Activated CD4-positive, CD25-positive, alpha-beta regulatory T cell treated with anti-CD3 and anti-CD28 coated beads, Interleukin-2, amount 50 U/mL, for 16 hours (primary cell): ENCODE measurements at places on chromosomes 6 and 20.
A peak's percentile ranks its signal among the peaks of the same experiment; 100 is the strongest.

DNA sequence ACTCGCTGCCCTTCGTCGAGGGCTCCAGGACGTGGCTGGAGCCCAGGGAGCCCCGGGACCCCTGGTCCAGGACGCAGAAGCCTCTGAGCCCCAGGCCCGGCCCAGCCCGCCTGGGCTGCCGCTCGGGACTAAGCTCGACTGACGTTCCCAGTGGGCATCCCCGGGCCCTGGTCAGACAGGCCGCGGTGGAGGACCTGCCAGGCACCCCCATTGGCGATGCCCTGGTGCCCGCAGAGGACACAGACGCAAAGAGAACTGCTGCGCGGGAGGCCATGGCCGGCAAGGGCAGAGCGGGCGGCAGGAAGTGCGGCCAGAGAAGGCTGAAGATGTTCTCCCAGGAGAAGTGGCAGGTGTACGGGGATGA, 28.9 kb downstream of the ZNF831 start:
- no peak for DNase-seq

GRCh38 chr6:89566930-89567629, 71.5 kb downstream of the LYRM2 start:
- no peak for DNase-seq

- no peak for DNase-seq
These were observed 41.7 kb downstream of the CD2AP start for GRCh38 chr6:47519279-47519678.

DNA sequence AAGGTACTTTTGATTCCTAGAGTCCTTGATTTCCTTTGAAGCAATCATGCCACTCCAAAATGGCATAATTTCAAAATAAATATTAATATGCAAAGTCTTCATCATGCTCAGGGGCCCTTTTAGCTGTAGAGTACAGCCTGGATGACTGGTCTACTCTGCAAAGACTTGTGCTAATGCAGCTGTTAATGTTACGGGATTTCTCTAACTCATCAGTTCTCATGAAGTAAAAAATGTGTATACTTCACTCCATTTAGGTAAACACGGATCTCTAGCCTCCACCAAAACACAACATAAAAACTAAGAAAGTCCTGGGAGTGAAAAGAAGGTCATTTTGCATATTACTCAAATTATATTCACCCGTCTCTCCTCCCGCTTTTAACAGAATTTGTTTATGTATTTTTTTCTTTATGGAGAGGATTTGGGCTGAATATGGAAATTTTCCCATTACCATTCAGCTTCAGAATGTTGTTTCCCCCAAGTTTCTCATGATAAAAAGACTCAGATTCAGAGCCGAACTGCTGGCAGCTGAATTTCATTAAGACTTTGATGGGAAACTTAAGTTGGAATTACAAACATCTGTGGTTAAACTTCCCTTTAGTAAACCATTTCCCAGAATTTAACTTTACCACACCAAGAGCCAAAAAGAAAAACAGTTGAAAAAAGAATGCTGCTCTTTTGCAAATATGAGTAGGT, 8.7 kb downstream of the LAMA4 start:
- no peak for DNase-seq

- DNase-seq: no peak
These were observed 59.2 kb downstream of the PTPRA start for GRCh38 chr20:2932498-2932897.

- DNase-seq: peak; percentile 44
These were observed 657 bp downstream of the ZHX3 start for GRCh38 chr20:41316602-41317545.

GRCh38 chr6:83378621-83379388, 52.0 kb downstream of the ME1 start:
- no peak for DNase-seq

DNA sequence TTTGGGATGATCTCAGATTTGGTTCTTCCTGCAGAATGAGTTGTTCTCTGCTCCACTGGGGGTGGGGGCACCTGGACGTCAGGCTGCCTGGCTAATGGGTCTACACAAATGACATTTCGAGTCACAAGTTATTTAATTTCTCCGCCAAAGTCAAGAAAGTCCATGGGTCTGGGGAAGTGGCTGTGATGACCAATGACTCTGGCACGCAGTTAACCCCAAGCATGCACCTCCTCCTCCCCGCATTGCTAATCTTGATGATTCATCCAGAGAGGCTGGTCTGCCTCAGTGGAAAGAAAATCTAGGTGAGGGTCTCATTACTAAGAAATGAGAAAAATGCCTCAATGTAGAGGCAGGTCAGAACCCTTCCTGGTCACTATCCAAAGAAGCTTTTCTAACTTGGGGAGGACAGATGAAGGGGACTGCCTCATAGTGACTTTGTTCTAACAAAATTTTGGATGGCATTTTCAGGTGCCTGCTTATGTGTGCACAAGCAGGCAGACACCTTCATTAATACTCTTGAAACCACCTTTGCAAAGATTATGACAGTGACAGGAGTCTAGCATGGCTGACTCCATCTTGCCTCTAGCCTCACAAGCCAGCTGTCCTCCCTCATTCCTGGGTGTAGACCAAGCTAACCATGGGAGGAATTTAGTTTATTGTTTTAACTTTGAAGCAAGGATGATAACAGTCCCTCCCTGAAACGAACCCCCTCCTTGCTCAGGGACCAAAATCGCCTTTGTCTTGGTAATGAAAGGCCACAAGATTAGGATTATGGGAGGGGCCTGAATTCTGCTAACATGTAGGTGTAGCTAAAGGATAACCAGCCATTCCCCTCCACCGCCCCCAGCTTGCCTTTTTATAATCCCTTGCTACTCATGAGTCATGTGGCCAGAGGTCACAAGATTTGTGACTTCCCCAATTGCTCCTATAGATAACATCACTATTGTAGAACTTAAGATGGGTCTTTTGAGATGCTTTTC, 98.6 kb upstream of the MRPS10 start:
- no peak for DNase-seq

DNA sequence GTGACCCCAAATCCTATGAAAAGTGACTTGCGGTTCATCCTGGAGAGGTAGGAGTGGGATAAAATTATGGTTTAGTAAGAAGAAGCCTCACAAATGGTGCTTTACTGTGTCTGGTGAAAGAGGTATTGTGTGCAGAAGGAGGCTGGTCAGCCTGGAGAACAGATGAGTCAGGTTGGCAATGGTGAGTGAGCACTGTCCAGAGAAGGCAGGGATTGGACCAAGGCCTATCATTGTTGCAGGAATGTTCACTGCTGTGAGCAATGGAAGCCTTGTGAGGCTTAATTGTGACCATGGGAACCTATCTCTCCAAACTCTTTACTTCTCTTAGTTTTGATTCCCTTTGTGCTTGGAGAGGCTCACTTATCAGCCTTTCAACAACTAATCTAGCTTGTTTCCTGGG, 89.0 kb upstream of the KCNK16 start:
- no peak for DNase-seq

DNA sequence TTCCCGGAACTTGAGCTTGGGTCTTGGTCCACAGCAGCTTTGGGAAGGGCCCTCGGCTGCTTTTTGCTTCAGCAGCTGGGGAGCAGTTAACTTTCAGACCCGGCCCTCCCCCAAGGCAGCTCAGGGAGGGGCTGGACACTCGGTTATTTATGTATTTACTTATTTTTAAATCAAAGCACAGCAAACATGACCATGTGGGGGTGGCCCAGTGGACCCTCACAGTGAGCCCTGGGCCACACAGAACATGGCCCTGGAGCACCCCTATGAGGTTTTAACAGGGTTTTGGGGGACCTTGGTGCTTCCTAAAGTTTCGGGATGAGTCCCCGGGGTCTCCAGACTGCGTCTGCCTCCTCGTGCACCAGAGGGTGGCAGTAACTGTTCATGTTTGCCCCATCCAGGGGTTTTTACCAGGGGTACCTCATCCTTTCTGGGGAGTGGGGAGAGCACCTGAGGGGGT, 26.6 kb upstream of the NPBWR2 start:
- no peak for DNase-seq

- no peak for DNase-seq
These were observed 8.3 kb downstream of the BHLHE23 start for GRCh38 chr20:62998449-62998848.

- no peak for DNase-seq
These were observed 53.1 kb downstream of the MAFB start for GRCh38 chr20:40635971-40636370.

- DNase-seq: no peak
These were observed 354.2 kb downstream of the GRIK2 start for GRCh38 chr6:101747716-101748115.

- DNase-seq: no peak
These were observed 81.4 kb downstream of the SERAC1 start for GRCh38 chr6:158086504-158087223.

- no peak for DNase-seq
These were observed 173.1 kb upstream of the KCNK16 start for GRCh38 chr6:39495640-39496039.

- DNase-seq: no peak
These were observed 47.3 kb upstream of the LRFN2 start for GRCh38 chr6:40634429-40634828.

GRCh38 chr6:115060581-115060980, 717.8 kb upstream of the HS3ST5 start:
- DNase-seq: no peak

- DNase-seq: no peak
These were observed 64.5 kb downstream of the EYA2 start for GRCh38 chr20:46959081-46959692.

- no peak for DNase-seq
These were observed 2.8 kb downstream of the CCN5 start for GRCh38 chr20:44717986-44718385.

DNA sequence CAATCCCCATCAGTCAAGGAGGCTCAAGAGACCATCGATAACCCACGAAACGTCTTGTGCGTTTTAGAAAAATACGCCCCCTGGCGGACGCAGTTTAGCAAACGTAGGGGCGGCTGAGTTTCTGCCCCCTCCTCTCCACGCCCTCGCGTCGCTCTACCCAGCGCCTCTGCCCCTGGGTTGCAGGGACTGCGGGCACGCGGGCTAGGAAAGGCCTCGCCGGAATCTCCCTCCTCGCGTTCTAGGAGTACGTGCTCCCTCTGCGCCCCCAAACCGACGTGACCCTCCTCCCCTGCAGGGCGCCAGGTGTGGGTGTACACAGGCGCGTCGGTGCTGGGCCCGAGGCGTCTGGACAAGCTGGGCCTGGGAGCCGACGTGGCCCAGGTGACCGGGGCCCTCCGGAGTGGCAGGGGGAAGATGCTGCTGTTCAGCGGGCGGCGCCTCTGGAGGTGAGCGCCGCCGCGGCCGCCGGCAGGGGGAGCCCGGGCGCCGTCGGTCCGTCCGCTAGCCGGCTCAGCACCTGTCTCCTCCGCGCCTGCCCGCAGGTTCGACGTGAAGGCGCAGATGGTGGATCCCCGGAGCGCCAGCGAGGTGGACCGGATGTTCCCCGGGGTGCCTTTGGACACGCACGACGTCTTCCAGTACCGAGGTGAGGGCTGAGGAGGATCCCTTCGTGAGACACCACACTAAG, 5.3 kb downstream of the MMP9 start:
- DNase-seq: peak; percentile 36

DNA sequence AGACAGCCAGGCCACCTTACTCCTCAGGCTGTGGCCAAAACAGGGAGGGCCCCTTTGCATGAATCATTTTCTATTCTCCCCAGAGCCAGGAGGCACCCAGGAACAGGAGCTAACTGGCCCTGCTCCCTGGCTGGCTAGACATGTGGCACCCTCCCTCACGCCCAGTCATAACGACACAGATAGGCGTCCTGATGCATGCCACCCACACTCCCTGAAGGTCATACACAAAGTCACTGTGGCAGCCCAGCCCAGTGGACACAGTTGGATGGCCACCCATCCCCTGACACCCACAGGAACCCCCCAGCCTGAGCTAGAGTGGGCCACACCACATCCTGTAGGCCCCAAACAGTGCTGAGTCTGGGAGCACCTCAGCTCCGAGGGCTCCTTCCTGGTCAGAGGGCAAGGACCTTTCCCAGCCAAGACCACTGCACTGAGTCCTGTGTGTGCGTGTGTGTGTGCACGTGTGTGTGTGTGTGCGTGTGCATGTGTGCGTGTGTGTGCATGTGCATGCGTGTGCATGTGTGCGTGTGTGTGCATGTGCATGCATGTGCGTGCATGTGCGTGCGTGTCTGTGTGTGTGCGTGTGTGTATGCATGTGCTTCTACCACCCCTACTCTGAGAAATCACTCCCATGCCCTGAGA, 21.6 kb downstream of the TFEB start:
- no peak for DNase-seq

GRCh38 chr6:99991955-99992354, 2.1 kb downstream of the MCHR2 start:
- no peak for DNase-seq

DNA sequence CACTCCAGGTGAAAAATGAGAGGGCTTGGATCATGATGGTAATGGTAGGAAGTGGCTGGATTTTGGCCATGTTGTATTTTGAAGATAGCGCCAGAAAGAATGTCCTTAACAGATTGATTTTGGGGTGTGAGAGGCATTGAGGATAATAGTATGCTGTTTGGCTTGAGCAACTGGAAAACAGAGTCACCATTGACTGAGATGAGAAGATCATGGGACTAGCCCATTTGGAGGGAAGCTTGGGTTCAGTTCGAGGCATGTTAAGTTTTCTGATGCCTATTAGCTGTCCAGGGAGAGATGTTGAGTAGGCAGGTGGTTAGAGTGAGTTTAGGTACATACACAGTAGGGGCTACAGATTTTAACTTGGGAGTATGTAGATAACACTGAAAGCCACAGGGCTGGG, 23.3 kb downstream of the PLCG1 start:
- no peak for DNase-seq

DNA sequence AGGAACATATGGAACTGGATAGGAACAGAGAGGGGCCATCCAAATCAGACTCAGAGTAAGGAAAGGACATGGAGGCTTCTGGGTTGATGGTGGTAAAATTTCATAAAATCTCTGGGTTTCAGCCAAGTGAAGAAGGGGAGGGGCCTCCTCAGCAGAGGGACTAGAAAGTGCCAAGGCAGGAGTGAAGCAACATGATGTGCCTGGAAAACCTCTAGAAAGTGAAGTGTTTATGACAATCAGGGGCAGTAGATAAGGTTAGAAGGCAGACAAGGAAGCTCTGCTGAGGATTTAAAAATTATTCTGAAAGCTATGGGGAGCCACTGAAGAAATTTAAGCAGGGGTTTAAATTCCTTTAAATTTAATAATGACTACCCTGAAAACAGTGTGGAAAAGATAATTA, 126.0 kb upstream of the TENT5A start:
- DNase-seq: no peak
